ENCODE measurements at places on chromosomes 11 and 22. TPM values are rescaled to one million over a fixed set of nuclear protein-coding genes. Genes with fewer than 3 reads are reported as not detected.

GRCh38 chr11:39817241-39817640 lies 1642.2 kb downstream of the LRRC4C start:
- DNase-seq = no peak

DNA sequence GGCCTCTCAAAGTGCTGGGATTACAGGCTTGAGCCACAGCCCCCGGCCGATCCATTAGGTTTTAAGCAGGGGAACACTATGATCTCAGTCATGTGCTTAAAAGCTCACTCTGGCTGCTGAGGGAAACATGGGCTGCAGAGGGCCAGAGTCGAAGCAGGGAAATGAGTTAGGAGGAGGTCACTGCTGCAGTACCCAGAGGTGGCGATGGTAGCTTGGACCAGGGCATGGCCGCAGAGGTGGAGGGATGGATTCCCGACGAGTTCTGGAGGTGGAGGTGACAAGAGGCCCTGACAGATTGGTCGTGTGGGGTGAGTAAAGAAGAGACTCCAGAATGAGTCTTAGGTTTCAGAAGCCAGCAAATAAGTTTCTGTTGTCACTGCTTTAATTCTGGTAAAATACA lies 54.4 kb upstream of the INCENP start:
- no peak for DNase-seq

Gene CEP126
- 2.3 TPM for total RNA-seq

DNA sequence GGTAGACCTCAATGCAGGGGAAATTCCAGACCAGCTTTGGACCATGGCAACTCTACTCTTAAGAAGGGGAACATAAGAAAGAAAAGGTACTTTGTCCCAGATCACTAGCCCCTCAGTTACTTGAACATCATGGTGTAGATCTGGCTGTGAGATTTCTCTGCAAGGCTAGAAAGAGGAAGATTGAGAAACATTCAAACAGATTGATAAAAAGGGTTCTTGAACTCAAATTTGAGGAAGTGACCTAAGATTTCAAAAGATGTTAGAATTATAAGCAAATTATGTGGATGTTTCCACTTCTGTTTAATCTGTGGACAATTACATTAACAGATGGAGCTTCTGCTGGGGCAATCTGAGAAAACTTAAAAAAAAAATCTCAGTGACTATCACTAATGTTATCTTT lies 21.8 kb upstream of the UPB1 start:
- DNase-seq = no peak

DNA sequence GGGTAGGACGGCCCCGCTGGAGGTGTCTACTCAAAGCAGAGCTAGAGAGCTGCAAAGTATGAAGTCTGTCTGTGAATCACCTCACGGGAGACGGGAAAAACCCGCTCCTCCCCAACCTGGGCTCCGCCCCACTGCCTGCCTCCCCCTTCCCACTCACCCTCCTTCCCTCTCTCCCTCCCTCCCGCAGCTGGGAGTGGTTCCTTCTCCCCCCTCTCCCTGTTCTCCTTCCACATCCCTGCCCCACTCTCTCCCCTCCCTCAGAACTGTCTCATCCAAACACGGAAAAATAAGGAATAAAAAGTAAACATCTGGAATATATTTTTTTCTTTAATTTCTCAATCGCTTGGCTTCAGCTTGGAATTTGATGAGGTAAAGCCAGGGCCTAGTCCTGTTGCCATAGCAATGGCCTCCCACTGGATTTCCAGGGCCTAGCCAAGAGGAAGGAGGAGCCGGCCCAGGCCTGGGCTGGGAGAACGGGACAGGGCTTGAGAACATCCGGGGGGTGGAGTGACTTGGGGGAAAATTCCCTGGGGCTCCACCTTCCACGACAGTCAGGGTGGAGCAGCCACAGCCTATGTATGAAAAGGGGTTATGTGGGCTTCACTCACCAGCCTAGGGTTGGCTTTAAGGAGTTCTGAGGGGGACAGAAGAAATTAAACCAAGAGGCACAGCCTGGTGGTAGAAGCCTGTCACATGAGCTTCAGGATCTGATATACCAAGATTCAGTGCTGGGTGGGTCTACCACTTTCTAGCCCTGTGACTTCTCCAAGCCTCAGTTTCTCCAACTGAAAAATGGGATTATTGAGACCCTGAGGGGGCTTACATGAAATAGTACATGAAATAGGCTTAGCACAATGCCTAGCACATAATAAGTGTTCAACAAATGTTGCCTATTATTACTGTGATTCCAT lies 2.2 kb downstream of the TNKS1BP1 start:
- peak; percentile 98 for DNase-seq
